Stimulated activated CD8-positive, alpha-beta memory T cell treated with anti-CD3 and anti-CD28 coated beads, Interleukin-15, amount 100 ng/mL, for 48 hours (primary cell): ENCODE measurements at places on chromosomes 16 and 17.

GRCh38 chr16:6081320-6081976 is 983.9 kb upstream of the EEF2KMT start:
- no peak for DNase-seq

DNA sequence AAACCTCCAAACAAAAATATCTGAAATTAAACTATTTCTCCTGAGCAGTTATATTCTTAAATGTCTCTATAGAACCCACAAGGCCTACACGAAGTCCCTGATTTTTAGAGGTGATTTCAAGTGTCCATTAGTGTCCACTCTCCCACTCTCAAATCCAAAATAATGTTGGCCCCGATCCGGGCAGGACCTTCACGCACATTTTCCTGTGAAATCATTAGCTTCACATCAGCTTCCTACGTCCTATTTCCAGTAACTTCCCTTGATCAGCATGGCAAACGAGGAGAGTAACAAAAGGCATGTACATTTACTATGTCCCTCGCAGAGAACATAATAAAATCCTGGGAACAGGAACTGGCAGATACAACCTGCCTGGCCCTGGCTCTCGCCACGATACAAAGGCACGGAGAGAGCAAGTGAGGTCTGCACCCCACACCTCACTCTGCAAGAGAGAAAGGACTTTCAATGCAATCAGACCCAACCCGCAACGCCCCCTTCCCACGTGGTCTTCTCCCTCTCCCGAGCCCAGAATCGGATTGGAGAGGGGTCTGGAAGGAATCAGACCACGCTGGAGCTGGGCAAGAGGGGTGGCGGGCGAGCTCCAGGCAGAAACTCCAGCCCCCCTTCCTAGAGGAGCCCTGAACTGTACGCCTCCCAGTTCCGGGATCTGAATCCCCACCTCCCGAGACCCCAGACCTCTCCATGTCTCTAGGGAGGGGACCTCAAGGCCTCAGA is 17.5 kb upstream of the C17orf78 start:
- peak; percentile 32 for DNase-seq

DNA sequence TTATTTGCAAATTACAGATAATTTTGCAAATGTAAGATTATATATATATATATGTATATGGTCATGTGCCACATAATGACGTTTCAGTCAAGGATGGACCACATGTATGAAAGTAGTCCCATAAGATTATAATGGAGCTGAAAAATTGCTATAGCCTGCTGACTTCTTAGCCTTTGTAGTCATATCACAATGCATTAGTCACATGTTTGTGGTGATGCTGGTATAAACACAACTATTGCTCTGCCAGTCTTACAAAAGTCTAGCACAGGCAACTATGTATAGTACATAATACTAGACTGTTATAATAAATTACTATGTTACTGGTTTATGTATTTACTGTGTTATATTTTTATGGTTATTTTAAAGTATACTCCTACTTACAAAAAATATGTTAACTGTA is 444.3 kb downstream of the KCNJ2 start:
- DNase-seq = no peak

- DNase-seq = no peak
Observed at GRCh38 chr16:27097800-27098230, 31.1 kb downstream of the C16orf82 start.

DNA sequence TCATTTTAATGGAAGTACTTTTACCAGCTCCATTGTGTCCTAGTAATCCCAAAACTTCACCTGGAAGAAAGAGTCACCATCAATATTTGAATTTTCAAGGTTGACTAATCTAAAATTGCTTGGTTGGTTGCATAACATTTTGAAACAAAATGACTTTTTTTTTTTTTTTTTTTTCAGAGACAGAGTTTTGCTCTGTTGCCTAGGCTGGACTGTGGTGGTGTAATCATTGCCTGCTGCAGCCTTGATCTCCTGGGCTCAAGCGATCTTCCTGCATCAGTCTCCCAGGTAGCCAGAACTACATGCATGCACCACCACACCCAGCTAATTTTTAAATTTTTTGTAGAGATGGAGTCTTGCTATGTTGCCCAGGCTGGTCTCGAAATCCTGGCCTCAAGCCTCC is 12.6 kb upstream of the ABCA6 start:
- DNase-seq = no peak

- DNase-seq = no peak
Observed at GRCh38 chr17:40490289-40490853, 11.1 kb downstream of the TNS4 start.

DNA sequence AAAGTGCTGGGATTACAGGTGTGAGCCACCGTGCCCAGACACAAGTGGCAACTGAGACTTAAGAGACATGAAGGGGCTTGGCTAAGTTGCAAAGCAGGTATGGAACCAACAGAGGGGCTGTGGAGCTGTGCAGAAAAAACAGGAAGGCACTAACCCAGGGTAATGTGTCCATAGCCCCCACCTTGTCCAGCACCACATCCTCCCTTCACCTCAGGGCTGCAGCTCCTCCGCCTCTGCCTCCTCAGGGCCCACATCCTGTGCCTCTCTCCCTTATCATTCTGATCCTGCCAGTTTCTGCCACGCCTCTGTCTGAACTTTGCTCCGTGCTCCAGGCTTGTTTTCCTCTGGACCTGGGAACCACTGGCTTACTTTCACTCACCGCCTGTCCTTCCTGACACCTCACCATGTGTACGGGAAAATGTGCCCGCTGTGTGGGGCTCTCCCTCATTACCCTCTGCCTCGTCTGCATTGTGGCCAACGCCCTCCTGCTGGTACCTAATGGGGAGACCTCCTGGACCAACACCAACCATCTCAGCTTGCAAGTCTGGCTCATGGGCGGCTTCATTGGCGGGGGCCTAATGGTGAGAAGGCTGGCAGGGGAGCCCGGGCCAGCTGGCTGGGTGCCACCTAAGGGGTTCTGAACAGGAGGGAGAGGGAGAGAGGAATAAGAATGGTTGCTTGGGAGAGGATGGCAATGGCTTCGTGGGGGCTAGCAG is at the start of gene TM4SF5:
Gene TM4SF5 (plus strand): TSS at position 368 of the 716 bp plus-strand sequence. CDS start 37 bp downstream, at position 405.
- DNase-seq = no peak

- DNase-seq = no peak
Observed at GRCh38 chr16:47507701-47508100, 46.6 kb downstream of the PHKB start.

DNA sequence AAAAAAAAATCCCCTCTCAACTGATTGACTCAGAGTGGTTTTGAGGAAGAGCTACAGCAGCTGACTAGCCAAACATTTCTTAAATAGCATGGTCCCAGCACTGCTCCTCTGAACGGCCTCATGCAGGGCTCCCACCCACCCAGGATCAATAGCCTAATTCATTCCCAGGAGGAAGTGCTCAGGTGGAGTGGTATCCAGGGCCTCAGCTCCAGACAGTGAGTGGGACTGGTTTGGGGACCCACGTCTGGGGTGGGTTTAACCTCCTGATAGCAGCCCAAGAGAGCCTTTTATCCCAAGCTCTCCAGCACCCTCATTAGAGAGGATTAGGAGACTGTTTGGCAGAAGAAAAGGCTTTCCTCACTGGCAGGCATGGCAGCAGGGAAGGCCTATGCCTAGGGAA is 68.5 kb upstream of the CDH5 start:
- no peak for DNase-seq

DNA sequence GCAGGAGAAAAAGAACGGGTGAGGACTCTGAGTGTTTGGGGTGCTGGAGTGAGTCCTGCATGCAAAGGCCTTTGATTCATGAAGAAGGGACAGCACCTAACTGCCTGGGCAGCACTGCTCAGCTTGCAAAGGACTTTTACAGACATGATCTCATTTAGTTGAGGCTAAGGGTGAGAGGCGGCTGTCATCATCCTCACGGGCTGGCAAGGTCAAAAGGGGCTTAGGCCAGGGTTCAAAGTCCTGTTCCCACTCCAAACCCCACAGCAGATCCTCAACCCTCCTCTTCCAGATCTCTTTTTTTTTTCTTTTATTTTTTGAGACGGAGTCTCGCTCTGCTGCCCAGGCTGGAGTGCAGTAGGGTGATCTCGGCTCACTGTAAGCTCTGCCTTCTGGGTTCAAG is 4.8 kb downstream of the RHBDF2 start:
- DNase-seq = no peak

GRCh38 chr17:9942885-9943284 is 37.8 kb upstream of the RCVRN start:
- DNase-seq = no peak

GRCh38 chr16:81778861-81779535 is at the start of gene PLCG2:
Gene PLCG2, plus strand, starts transcription at chr16:81779291. Its CDS starts 6,699 bp downstream, at chr16:81785990.
- DNase-seq = peak; percentile 68

DNA sequence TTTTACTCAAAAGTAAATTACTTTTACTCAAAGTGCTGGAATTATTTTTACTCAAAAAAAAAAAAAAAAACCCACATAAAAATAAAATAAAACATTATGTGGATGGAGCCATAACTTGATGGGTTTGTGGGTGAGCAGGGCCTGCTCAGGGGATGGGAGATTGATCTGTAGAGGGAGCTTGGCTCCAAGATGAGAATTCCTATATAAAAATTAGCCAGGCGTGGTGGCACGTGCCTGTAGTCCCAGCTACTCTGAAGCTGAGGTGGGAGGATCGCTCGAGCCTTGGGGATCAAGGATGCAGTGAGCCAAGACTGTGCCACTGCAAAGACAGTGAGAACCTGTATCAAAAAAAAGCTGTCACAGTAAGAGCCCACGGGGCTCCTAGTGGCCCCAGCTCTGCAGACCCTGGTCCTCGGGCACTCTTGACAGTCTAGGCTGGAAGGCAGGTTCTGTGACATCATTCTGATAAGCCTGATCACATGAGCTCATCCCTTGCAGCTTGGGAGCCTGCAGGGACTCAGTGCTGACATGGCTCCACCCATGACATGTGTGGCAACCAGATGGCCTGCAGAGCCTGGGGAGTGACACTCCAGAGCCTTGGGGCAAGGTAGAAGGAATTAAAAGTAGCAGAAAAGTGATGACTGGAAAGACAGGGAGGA is 42.5 kb downstream of the ST3GAL2 start:
- DNase-seq = no peak

- DNase-seq = no peak
Observed at GRCh38 chr17:79029327-79030009, 5.5 kb downstream of the C1QTNF1 start.

DNA sequence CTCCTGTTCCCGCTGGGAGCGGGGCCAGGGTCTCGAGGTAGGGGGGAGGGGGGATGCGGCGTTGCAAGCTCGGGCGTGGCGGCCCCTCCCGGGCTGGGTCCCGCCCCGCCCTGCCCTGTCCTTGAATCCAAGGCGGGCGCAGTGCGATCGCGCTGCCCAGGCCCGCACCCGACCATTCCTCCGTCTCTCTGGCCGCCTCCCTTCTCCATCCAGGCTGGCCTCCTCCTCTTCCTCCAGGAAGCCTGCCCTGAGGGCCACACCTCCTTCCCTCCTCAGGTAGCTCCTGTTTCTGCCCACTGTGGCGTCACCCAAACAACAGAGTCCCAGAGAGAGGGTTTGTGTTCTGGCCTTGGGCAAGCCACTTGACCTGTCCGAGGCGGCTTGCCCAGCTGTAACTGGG is 43.0 kb upstream of the TAC4 start:
- no peak for DNase-seq

DNA sequence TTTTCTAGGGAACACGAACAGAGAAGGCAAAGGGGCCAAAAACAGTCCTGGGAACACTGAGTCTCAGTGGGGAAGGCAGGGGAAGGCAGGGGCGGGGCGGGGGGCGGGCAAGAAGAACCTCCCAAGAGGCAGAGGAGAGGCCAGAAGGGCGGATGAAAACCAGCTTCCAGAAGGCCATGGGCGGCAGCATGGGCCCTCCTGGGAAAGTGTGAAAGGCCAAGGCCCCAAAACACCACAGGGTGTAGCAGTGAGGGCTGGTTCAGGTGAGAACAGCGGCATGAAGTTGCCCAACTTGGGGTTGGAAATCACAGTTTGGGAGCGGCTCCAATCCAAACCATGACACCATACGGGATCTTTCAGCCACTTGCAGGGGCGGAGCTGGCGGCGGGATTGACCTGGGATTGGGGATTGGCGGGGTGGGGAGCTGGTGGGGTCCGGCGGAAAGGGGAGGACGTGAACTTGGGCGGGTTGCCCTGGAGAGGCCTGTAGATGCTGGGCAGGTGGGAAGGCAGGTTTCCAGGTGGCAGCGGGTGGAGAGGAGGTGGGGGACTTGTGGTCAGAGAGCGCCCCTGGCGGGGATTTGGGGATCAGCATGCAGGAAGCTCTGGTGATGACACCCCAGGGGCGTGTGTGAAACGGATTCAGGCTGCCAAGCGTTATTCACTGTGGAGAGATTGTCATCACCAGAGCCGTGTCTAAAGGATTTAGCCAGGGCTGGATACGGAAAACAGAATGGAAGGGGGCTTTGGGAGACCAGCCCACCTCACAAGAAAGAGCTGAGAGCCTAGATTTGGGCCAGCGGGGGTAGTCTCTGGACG is 80.9 kb downstream of the ARHGAP23 start:
- DNase-seq = peak; percentile 61

DNA sequence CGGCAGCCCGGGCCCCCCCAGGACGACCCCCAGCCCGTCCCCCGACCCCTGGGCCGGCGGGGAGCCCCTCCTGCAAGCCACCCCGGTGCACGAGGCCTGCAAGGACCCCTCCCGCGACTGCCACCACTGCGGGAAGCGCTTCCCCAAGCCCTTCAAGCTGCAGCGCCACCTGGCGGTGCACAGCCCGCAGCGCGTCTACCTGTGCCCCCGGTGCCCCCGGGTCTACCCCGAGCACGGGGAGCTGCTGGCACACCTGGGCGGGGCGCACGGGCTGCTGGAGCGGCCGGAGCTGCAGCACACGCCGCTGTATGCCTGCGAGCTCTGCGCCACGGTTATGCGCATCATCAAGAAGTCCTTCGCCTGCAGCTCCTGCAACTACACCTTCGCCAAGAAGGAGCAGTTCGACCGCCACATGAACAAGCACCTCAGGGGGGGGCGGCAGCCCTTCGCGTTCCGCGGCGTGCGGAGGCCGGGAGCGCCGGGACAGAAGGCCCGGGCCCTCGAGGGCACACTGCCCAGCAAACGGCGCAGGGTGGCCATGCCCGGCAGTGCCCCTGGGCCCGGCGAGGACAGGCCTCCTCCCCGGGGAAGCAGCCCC is 15.6 kb upstream of the ZFPM1 start:
- peak; percentile 39 for DNase-seq

DNA sequence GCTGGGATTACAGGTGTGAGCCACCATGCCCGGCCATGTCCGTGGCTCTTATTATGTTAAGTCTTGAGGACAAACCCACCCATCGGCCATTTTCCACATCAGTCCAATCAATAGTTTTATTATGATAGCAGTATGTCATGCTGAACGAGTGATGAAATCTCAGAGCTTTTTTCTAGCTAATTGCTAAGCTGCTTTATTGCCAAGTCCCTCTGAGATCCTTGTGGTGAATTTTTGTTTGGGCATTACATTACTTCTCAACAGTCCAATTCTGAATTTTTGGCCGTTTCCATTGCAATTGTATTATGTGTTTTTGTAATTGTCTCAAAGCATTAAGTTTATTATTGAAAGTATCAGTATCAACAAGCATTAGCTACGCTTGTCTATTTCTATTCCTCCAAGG is 10.9 kb downstream of the RNF112 start:
- no peak for DNase-seq

GRCh38 chr16:4021070-4021779 is 95.0 kb downstream of the ADCY9 start:
- no peak for DNase-seq
